ENCODE measurements at places on chromosomes 13 and 19.

- no peak for DNase-seq
Observed at GRCh38 chr13:46405457-46405856, 18.4 kb upstream of the RUBCNL start.

DNA sequence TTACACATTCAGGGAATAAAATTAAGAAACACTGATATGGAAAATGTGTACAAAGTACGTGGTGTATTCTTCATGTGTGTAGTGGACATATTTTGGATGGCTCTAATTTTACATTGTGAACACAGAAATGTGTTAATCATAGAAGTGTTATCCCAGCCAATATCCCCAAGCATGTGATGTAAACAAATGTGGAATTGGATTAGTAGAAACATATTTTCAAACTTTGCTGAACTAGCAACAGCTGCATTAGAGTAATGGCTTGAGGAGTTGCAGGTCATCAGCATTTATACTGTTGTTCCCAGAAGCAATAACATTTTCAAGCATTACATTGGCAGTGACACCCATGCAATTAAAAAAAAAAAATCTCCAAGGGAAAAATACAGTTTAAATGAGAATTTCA is 600.6 kb downstream of the SLITRK1 start:
- no peak for DNase-seq

GRCh38 chr13:53167561-53167960 is 138.9 kb downstream of the OLFM4 start:
- no peak for DNase-seq

DNA sequence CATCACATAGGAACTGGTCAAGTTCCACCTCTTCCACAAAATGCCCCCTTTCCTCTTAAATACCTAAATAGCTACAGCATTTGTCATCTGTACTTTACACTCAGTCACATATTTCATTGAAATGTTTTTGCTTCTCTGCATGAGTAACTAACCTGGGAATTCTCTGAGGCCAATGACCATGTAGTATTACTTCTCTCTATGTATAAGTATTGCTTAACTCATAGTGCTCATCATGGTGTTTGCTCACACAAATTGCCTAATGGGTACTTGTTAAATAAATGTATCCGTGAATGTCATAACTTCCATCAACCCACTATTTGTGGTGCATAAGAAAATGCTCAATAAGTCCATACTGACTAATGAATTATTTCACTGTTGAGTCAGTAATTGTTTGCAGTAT is 115.5 kb downstream of the FGF14 start:
- no peak for DNase-seq

GRCh38 chr19:16951529-16951928 is 62.7 kb downstream of the F2RL3 start:
- no peak for DNase-seq

DNA sequence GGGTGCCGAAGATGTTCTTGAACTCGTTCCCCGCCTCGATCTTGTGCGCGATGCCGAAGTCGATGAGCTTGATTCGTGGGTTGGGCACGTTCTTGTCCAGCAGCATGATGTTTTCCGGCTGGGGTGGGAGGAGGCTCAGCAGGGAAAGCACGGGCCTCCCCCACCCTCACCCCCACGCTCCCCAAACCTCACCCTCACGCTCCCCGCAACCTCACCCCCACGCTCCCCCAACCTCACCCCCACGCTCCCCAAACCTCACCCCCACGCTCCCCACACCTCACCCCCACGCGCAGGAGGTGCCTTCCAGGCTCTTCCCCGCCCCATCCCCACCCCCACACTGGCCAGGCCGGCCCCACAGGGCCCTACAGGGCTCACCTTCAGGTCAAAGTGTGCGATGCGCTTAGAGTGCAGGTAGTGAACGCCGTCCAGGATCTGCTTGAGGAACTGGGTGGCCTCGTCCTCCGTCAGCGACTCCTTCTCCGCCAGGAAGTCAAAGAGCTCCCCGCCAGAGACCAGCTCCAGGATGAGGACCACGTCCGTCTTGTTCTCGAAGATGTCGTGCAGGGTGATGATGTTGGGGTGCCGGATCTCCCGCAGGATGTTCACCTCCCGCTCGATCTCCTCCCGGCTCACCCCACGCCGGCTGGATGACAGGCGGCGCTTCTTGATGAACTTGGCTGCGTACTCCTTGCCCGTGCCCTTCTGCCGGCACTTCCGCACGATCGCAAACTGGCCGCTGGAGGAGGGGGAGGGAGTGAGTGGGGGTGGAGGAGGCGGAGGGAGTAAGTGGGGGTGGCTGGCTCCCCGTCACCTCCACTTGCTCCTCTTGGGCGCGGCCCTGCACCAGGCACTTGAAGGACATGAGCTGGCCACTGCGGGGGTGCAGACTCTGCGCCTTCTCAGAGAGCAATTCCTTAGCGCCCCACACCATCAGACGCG is 6.4 kb downstream of the DAPK3 start:
- DNase-seq, result no peak

- no peak for DNase-seq
Observed at GRCh38 chr13:111879719-111880118, 187.2 kb upstream of the SOX1 start.

DNA sequence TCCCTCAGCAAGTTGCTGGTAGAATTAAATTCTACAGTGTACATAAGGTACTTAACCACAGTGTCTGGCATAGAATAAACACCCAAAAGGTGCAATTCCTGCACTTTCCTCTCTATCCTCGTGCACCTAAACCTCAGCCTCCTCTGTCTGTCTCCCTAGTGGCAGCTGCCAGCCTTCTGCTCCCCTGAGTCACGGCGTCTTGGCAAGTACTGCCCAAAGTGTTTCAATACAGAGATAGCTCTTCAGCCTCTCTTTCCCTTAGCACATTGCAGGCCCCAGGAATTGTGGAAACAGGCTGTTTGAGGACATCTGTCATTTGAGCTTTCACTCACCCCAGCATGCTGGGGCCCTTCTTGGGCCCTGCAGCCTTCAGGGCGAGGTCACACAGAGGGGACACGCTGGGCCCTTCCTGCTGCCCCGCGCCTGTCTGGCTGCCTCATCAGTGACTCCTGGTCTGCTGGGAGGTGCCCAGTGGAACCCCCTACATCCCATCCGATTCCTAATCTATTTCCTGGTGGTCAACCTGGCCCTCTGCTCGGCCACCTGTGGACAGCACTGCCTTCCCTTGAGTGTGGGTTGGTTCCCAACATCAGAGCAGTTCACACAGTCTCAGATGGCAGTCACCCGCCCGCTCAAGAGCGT is 19.3 kb downstream of the COL4A2 start:
- DNase-seq, result no peak

GRCh38 chr13:76837801-76838200 is 48.4 kb downstream of the KCTD12 start:
- DNase-seq, result no peak

DNA sequence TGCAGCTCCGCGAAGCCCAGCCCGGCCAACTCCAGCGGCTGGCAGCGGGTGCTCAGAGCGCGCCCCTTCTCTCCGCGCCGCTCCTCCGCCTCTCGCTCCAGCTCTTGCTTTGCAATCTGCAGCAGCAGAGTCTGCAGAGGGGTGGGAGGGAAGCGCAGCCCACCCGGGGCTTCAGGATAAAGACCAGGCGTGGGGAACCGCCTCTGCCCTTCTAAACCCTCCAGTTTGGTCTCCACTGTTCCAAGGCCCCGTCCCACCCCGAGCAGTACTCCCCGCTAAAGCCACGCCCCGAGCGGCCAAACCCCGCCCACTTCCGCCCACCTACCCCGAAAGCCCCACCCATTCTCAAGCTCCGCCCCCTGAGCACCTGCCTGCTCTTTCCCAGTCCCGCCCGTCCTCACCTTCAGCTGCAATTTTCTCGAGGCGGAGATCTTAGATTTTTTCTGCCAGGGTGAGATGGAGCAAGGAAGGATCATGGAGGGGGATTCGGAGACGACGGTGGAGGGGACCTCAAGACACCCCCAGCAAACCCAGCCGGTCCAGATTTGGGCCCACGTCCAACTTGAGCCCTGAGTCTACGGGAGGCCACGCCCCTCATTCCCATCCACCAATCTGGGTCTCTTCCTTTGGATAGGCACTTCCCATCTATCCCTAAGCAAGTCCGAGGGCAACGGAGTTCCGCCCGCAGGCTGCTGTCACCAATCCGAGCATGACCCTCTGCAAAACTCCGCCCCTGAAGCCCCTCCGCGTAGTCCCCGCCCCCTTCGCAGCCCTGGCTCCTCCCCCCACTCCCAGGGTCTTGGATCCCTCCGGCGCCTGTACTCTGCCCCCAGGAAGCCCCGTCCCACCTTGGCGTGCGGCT is 1.1 kb downstream of the TNNI3 start:
- no peak for DNase-seq

GRCh38 chr13:24865163-24865953 is 101.4 kb downstream of the RNF17 start:
- DNase-seq, result no peak

DNA sequence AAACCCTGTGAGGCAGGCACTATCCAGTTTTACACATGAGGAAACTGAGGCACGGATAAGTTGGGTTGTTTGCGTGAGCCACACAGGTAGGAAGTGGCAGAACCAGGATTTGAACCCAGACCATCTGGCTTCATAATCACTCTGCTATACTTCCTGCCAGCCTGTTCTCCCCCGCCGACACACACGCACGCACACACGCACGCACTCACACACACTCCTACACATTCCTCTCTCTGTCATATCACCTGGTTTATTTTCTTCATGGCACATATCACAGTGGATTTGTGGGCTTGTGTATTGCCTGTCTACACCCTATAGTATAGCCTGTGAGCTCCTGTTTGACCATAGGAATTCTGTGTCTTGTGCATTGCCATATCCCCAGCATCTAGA is 140.0 kb downstream of the SIPA1L3 start:
- DNase-seq, result no peak

GRCh38 chr13:27189192-27189591 is 17.6 kb upstream of the USP12 start:
- DNase-seq, result no peak
